ENCODE measurements at places on chromosomes 1 and 21. TPM values are rescaled to one million over a fixed set of nuclear protein-coding genes. Genes with fewer than 3 reads are reported as not detected.

- DNase-seq: peak; percentile 36
Observed at GRCh38 chr1:68206848-68207689, 25.3 kb downstream of the WLS start.

GRCh38 chr1:24323281-24323680, 4.1 kb downstream of the GRHL3 start:
- DNase-seq: no peak

GRCh38 chr1:179190861-179191260, 38.6 kb downstream of the ABL2 start:
- DNase-seq: peak; percentile 71

DNA sequence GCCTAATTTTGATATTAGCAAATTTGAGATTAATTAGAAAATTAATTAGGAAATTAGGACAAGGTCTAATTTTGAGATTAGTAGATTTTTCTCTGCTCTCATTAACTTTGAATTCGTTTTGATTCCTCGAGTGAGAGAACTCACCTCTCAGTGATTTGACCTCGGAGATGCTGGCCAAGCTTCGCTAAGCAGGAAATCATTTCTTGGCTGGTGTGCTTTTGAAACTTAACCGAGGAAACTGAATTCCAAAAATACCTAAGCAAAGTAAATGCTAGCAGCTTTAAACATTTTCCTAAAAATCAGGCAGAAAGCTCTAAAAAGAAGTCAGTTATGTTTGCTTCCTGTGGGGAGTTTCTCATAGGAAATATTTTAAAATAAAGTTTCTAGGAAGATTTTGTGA, 34.9 kb downstream of the CDC14A start:
- DNase-seq: peak; percentile 2

The FAM151A gene
- total RNA-seq: not detected

The SH3BGR gene
- 5.8 TPM for total RNA-seq

The CBS gene
- 29.0 TPM for total RNA-seq

DNA sequence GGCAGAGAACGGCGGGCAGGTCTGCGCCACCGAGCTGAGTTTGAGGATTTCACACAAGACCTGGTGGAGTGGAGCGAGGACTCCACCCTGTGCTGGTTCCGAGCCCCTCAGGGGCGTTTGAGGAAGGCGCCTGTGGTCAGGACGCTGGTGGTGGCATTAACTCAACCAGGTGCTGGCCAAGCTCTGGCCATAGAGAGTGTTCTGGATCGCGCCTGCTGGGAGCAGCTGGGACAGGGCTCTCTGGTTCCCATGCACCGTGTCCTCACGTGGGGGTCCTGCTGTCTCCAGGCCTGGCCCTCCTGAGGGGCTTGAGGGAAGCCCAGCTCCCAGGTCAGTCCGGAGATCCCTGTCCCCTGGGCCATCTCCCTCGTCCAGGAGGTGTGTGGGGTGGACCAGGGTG, 24.8 kb upstream of the TTC34 start:
- DNase-seq: no peak

The AADACL4 gene
- total RNA-seq: not detected

- no peak for DNase-seq
Observed at GRCh38 chr1:12371053-12371452, 141.2 kb downstream of the VPS13D start.

GRCh38 chr1:31762323-31762722, 1.8 kb downstream of the ADGRB2 start:
- DNase-seq: no peak

GRCh38 chr1:105632342-105633196, 1423.9 kb upstream of the PRMT6 start:
- no peak for DNase-seq

GRCh38 chr1:197799271-197799670, 24.0 kb upstream of the DENND1B start:
- DNase-seq: peak; percentile 76

The TDRD10 gene
- total RNA-seq: not detected

DNA sequence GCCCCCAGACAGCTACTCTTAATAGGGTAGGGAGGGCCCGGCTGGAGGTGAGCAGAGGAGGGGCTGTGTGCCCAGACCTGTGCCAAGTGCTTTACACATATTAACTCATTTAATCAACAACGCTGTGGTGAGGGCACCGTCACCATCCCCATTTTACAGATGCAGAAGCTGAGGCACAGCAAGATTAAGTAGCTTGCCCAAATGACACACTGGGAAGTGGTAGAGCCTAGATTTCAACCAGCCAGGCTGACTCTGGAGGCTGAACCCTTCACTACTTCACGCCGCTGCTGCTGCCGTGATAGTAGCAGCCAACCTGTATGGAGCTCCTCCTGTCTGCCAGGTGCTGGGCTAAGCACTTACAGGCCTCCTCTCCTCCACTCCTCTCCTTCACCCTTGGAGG, 127.2 kb downstream of the PTPRU start:
- DNase-seq: no peak

The NCMAP gene
- total RNA-seq: not detected

- DNase-seq: no peak
Observed at GRCh38 chr1:59697150-59697800, 117.5 kb upstream of the HOOK1 start.

The MATN1 gene
- total RNA-seq: not detected

DNA sequence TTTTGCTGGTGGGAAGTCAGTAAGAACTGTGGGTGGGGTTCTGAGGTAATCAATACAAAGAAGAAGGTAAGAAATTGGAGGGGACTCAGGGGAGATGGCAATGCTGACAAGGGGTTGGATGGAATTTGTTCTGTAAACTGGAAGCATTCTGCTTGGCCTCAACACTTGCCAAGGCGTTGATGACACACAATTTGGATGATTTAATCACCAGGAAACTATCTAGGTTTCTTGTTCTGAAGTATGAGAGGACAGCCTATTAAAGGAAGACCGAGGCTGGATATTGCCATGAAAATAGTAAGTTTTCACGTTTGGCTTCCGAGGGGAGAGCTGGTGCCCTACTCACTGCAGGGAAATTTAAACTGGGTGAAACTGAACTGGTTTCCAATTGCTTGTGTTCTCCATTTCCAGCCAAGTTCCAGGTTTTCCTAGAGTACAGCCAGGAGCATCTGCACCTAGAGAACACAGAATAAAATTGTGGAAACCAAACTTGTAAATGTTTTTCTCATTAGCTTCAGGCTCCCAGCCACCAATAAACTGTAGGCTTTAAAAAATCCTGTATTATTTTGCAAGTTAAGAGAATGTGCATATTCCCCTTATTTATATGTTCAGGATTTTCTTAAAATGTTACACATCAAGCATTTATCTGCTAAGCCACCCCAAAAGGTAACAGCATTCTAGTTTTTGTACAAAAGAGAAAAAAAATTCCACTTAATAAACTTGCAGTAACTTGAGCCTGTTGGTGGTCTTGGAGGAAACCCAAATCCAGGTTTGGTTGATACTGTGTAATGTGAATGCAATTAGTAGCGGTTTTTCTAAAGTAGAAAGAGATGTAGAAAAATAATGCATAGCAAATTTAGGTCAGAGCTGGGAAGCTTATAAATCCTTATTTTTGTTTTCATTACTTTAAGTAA, 53.8 kb downstream of the ROR1 start:
- DNase-seq: no peak

Data from A172 (cell line).